ENCODE measurements at places on chromosomes 5 and 9.

GRCh38 chr5:54986269-54986654 lies 869 bp upstream of the ESM1 start:
- no peak for DNase-seq

DNA sequence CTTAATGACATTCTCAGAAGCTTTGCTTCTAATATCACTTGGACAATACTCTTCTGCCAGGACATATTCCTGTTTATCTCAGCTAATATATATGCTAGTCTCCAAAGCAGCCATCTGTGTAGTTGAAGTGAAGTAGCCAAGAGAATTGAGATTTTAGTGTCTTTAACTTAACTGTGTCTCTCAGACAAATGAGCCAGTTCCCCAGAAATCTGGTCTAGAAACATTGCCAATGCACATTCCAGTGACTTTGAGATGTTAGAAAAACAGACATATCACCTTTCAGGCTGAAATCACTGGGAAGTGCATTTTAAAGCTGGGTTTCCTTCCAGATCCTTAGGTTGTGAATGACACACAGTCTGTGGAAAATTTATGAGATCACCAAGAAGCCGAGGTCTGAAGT lies 114.6 kb downstream of the MTX3 start:
- no peak for DNase-seq

GRCh38 chr5:149924486-149924885 lies 20.1 kb downstream of the PDE6A start:
- no peak for DNase-seq

DNA sequence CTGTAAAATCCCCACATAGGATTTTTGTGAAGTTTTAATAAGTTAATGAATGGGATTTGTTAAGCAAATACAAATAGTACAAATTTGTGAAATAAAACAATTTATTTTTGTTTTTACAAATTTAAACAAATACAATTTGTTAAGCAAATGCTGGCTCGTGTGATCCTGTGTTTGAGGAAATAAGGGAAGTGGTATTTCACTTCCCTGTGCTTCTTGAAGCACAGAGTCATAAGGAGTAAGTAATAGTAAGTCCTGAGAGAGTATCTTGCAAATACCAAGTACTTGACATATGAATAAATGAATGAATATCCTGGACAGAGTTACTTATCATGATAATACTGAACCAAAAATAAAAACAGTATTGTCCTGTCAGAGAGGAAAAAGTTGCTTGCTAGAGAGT lies 9.1 kb downstream of the SMIM3 start:
- no peak for DNase-seq

DNA sequence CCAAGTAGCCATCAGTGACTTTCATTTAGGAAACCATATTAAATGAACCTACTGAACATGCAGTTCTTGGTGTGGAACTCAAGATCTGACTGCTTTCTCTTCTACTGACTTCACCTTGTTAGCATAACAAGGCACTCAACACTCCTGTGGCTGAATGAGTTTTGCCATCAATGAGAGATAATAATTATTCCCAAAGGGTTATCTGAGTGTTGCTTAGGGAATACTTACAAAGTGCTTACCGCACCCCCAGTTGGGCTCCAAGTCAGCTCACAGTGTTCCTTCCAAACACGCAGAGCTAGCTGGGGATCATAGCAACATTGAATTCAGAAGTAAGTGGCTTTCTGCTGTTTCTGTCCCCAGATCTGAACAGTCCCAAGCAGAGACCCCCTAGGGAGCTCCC lies 182.9 kb downstream of the SREK1 start:
- DNase-seq, result no peak

GRCh38 chr5:157917899-157918809 lies 59.2 kb upstream of the CLINT1 start:
- DNase-seq, result peak; percentile 66

DNA sequence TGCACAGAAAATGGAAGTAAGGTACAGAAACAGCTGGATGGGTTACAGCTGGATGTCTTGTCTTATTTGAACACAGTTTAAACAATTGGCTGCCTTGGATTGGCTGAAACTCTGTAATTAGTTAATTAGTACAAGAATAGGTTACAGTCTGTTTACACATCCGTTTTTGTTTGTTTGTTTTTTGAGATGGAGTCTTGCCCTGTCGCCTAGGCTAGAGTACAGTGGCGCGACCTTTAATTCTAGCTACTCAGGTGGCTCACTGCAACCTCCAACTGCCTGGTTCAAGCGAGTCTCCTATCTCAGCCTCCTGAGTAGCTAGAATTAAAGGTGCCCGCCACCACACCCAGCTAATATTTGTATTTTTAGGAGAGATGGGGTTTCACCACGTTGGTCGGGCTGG lies 368.7 kb upstream of the KLF4 start:
- DNase-seq, result no peak

GRCh38 chr5:143495821-143496275 lies 92.4 kb upstream of the NR3C1 start:
- DNase-seq, result no peak

- no peak for DNase-seq
Measured at GRCh38 chr5:73981704-73982103, 355.7 kb downstream of the ARHGEF28 start.

- no peak for DNase-seq
Measured at GRCh38 chr9:131260751-131261452, 15.4 kb downstream of the FAM78A start.

- no peak for DNase-seq
Measured at GRCh38 chr5:150036513-150036912, 36.0 kb downstream of the HMGXB3 start.

DNA sequence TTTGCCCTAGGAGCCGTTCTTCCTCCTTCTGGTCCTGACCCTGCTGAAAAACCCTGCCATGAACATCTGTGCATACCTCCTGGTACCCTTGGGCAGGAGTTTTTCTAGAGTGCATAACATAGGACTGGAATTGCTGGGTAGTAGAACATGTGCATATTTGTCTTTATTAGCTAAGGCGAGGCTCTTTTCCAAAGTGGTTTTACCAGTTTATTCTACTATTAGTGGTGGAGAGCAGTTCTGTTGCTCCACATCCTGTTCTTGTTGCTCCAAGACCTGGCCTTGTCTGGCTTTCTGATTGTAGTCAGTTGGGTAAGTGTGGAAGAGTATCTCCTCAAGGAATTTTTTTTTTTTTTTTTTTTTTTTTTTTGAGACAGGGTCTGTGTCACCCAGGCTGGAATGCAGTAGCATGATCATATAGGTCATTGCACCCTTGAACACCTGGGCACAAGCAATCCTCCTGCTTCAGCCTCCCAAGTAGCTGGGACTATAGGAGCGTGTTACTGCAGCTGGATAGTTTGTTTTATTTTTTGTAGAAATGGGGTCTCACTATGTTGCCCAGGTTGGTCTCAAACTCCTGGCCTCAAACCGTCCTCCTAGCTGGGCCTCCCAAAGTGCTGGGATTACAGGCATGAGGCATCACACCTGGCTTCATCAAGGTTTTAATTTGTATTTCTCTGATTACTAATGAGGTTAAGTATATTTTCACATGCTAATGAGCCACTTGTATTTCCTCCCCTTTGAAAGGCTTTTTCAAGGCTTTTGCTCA lies 85.2 kb downstream of the SPRY4 start:
- DNase-seq, result no peak

DNA sequence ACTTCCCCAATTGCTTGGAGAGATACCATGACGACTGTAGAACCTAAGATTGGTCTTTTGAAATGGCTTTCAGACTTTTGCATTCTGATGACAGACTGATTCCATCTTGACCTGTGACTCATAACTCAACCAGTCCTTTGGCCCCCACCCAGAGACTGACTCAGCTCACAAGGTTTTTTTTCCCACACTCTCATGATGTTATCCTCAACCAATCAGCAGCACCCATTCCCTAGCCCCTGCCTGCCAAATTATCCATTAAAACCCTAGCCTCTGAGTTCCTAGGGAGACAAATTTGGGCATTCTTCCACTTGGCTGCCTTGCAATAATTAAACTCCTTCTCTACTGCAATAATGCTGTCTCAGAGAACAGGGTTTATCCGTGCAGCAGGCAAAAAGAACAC lies 1263.3 kb upstream of the CDH9 start:
- DNase-seq, result no peak

DNA sequence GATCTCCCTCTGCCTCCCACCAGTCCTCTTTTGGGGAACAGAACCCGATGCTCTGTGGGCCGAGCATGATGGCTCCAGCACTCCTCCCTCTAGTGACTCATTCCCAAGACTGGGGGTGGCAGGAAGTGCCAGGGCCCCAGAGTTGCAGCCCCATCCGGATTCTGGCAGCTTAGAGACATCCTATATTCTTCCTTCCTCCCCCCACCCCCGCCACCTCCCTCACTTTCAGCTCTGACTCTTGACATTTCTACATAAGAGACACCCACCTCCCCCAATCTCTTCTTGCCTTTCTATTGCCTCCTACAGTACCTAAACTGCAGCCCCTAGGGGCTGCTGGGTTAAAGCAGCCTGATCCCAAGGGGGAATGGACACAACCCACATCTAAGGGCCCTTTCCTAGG lies 47.1 kb upstream of the MATR3 start:
- peak; percentile 31 for DNase-seq

DNA sequence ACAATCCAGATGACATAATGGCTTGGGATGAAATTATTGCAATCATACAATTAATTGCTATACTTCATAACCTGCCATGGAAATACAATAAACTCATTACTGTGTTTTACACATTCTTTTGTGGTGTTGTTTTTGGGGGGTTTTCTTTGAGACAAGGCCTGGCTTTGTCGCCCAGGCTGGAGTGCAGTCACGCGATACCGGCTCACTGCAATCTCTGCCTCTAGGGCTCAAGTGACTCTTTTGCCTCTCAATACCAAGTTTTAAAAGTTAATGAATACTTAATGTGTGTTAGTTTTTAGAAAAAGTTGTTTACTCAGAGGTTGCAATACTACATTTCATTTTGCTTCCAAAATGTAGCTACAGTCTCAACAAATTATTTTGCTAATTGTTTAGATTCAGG lies 598.4 kb downstream of the CHSY3 start:
- DNase-seq, result no peak

GRCh38 chr9:35908504-35909125 lies 675 bp upstream of the SPAAR start:
- DNase-seq, result no peak

- no peak for DNase-seq
Measured at GRCh38 chr5:62742207-62742606, 163.6 kb downstream of the LRRC70 start.

DNA sequence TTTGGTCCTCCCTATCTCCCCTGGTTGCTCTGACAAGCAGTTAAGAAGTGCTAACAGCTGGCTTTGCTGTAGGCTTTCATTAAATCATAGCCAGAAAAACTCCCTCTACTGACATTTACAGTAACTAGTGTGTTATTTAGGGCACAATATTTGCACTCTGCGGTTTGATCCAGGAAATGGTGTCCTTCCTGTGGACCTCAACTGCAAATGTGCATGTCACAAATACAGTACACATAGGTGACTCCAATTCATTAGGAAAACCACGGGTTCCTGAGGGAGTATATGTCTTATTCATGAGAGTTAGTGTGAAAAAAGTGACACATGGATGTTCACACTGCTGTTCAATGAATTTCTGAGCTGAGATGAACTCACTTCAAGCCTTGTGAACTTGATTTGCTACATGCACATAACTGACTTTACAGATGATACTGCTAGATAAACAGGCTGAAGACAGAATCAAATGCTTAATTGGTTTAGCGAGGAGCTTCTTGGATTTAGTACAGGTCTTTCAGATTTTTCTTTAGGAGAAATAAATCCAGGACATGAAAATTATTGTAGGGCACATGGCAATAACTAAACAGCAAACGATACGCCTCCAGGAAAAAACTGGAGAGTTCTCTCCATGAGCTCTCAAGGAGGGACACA lies 281.5 kb downstream of the EFNA5 start:
- DNase-seq, result no peak

GRCh38 chr5:88826646-88827585 lies 56.1 kb downstream of the MEF2C start:
- DNase-seq, result no peak

DNA sequence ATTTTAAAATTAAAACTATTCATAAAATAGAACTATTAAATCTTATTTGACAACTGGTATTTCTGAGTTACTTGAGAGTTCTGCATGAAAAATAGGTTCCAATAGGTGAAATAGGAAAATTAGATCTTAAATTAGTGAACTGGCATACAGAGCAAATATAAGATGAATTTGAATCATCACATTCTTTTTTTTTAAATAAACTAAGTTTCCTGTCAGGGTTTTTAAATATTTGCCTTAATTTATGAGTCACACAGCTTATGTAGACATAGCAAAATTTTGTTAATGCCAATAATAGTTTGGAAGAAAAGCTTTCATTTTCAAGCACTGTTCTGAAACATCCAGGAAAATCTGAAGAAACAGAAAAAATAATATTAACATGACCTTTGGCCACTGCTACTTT lies 311.7 kb upstream of the HAPLN1 start:
- DNase-seq, result no peak

DNA sequence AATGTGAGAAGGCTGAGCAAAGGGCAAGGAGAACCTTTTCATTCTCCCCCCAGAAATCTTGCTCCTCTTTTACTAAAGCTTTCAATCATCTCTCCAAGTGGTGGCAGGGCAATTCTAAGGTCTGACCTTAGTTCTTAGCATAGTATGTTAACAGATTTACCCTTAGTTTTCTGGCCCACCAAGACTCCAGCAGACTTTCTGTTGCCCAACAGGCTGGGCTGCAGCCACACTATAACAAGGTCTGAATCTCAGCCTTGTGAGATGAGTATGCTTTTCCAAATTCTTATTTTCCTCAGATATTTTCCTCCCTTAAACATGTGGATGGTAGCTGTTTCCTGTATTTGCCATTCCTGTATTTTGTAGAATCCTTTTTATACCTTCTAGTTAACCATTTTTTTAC lies 69.5 kb downstream of the NIPBL start:
- no peak for DNase-seq

DNA sequence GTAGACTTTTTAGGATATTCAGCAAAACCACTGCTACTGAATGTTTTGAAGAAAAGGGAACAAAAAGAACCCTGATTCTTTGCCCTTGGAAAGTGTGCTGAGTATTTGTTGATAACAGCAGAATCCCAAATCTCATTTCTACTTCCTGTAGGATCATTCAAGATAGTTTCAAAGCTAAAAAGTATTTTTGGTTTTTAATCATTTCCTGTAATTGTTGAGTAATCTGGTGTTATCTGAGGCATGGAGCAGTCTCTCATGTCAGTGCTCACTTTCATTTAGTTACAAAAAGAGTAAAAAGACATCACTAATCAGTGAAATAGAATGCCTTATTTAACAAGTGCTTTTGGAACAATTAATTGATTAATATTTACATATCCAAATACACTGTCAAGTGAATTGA lies 56.1 kb downstream of the ITGA2 start:
- no peak for DNase-seq

GRCh38 chr5:157597277-157597676 lies 21.7 kb upstream of the ADAM19 start:
- DNase-seq, result no peak

GRCh38 chr9:98074115-98074990 lies 17.8 kb downstream of the NANS start:
- DNase-seq, result peak; percentile 74

- DNase-seq, result no peak
Measured at GRCh38 chr5:177222269-177222668, 81.2 kb downstream of the RAB24 start.

- no peak for DNase-seq
Measured at GRCh38 chr9:135215571-135216161, 128.2 kb downstream of the OLFM1 start.

Measured in activated naive CD8-positive, alpha-beta T cell treated with anti-CD3 and anti-CD28 coated beads, Interleukin-2, amount 10 ng/mL, durations not matched to agents 7 days and 5 days (primary cell).